ENCODE measurements at places on chromosomes 7 and 10.

DNA sequence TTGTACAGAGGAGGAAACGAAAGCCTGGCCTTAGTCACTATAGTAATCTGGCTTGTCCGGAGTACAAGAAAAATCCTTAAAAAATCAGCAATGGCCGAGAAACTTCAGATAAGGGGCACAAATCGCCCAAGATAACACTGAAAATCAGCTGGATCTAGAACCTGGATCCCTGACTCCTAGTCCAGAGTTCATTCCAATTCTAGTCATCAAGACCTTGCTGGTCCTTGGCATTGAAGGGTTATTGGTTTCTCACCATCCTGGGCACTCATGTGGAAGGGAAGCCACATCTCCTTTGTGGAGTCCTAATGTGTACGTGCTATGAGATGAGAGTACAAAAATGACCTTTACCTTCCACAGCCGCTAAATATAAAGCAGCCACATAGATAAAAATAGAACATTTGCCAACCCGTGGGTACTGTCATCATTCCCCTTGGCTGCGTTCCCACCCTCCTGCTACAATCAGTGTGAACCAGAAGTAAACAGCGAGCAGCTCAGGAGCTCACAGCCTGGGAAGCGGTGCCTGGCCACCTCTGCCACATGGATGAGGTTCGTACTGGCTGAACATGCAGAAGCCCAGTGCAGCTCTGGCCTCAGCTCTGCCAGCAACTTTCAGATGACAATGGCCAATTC is 116.0 kb upstream of the PDLIM1 start:
- peak; percentile 91 for DNase-seq

DNA sequence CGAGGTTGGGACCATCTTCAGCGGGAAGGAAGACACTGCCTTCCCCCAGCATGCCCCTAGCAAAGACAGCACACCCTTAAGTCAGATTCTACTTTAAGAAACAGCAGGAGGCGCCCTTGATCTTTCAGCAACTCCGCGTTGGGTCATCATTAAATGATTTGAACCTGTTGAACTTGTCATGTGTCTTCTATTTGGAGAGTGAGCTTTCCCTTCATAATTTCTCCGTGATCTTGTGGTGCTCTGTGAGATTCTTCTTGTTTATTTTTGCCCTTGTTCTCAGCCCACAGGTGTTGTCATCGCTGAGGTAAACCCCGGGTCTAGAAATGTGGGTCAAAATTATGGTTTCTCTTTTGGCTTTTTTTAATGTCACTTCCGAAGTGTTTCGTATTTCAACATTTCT is 49.5 kb upstream of the PITRM1 start:
- DNase-seq = no peak

DNA sequence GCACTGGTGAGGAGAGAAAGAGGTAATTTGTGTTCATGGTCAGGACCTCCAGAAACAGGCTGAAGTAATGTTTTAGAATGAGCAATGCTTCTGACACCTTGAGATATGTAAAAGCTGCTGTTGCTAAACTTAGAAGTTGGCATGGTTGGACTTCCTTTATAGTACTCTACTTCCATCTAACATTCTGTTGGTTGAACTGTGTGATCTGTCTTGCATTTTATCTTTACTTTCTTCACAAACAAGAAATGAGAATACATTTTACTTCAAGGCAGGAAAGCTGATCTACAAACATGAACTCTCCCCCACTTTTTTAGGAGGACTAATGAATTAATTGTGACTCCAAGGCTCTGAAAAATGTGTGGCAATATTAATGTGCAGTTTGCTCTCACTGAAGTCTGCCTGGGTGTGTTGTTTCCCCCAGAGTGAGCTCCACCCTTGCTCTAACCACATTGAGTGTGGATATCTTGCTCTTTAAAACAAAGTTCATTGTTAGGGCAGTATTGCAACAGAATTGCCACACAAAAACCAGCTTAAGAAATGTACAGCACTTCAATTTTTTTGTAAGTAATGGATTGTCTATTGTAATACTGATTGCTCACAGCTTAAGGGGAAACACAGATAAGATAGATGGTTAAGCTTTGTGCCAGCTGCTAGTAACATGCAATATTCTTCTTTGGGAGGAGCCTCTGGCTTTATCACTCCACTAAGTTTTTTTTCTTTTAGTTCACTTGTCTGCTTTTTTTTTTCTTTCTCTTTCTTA is 69.0 kb downstream of the ADD3 start:
- DNase-seq = no peak

- no peak for DNase-seq
Measured at GRCh38 chr10:37125921-37126320, 523 bp downstream of the ANKRD30A start.

GRCh38 chr7:41147606-41148485 is 555.0 kb downstream of the INHBA start:
- no peak for DNase-seq

DNA sequence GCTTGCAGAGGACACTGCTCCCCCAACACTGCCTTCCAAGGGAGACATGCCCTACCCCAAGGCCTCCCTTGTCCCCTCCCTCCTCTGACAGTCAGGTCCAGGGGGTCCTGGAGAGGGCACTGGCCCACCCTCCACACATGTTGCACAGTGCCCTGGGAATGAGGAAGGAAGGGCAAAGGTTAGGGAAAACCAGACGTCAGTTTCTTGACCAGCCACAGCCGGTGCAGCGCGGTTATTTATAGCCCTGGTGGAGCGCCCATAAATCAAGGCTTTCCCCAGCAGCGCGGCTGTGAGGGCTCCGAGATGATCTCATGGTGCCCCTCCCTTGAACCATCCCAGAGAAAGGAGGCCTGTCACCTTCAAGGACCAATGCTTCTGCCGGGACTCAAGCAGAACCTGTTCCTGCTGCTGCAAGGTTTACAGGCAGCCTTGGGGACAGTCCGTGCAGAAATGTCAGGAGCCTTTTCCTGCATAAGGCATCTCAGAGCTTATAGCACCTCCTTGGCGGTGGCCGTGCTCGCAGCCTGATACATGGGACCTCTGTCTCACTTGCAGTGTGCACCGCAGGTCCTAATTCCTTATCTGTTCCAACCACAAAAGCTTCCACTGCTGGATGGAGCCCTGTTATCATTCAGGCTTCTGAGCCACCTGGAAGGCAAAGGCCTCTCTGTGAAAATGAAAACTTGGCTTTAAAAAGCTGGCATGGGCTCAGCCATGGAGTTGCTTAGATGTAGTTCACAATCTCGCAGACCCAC is 127.3 kb downstream of the LHPP start:
- DNase-seq = no peak

GRCh38 chr10:33211106-33211878 is 123.2 kb downstream of the NRP1 start:
- no peak for DNase-seq

DNA sequence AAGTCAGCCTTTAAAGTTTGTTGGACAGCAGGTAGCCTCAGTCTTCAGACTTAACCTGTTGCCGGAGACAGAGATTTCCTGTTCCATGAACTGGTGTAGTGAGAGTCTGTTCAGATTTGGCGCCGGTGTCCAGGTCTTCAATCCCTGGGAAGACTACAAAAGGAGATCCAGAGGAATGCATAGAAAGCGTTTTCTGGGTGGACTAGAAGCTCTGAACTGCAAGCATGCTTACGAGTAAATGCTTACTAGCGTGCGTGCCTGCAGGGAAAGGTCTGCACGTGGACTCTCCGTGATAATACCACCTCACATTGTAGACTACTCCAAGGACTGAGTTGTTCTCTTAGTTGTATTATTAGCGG is 878 bp downstream of the GLRX3 start:
- no peak for DNase-seq

- no peak for DNase-seq
Measured at GRCh38 chr7:46214526-46214925, 293.5 kb upstream of the IGFBP3 start.

- no peak for DNase-seq
Measured at GRCh38 chr7:87774690-87775089, 101.5 kb downstream of the SLC25A40 start.

- DNase-seq = no peak
Measured at GRCh38 chr7:137287651-137288258, 55.8 kb downstream of the PTN start.

- DNase-seq = peak; percentile 46
Measured at GRCh38 chr10:6058682-6059475, 3.3 kb downstream of the IL2RA start.

DNA sequence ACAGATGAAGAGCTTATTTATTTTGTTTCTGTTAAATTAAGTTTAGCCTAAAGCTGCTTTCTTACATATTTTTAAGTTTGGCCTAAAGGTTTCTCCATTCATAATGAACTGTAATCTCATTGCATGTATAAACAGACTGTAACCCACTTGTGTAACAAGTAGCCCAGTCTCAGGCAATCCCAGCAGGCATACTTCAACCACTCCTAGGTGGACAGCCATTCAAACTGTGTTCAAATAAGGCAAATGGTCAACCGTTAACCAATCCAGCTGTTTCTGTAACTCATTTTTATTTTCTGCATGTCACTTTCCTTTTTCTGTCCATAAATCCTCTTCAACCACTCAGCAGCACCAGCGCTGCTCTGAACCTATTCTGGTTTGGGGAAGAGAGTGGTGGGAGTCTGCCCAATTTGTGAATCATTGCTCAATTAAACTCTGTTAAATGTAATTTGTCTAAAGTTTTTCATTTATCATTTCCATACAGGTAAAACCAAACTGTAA is 35.9 kb downstream of the PHYHIPL start:
- no peak for DNase-seq

DNA sequence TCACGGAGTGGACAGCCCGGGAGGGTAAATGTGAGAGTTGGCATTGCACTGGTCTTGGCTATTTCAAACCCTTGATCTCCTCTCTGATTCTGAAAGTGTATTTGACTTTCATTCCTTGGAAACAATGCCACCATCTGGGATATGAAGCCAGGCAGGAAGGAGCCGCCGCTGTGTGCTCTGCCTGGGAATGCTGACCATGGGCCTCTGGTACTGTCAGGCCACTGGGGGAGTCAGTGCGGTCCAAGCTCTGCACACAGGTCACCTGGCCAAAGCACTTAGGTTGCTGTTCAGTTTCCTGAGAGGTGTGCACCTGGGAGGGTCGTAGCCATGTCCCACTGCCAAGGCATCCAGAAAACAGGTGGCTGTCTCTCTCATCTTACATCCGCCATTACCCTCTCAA is 68.5 kb upstream of the SHH start:
- peak; percentile 7 for DNase-seq

DNA sequence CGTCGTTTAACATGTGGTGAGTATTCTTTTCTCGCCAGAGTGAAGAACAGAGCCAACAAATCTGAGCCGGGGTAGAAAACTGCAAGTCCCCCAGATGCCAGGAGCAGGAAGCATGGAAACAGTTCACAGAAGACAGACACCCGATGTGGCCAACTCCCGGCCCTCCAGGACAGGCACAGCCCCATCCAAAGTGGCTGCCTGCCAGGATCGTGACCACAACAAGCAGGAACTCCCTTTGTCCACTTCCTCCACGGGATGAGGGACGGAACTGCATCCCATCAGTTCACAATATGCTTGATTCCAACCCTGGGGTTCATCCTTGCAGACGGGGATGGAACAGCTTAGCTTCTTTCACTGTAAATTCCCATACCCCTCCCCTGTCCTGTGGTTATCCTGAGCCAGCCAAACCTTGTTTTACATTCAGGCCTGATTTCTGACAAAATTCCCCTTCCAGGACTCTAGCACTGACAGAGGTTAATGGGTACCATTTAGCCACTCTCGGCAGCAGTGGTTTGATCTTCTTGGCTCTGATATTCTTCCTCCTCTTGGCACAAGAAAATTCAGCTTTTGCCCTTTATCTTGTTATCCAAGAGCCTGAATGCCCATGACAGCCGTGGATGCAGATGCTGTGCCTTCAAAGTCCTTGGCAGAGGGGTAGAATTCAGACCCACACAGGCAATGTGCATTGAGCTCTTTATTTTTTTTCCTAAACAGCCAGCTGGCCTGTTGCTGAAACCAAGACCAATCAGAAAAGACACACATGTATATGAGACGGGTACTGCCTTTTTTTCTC is 105.5 kb upstream of the FAM204A start:
- DNase-seq = no peak

DNA sequence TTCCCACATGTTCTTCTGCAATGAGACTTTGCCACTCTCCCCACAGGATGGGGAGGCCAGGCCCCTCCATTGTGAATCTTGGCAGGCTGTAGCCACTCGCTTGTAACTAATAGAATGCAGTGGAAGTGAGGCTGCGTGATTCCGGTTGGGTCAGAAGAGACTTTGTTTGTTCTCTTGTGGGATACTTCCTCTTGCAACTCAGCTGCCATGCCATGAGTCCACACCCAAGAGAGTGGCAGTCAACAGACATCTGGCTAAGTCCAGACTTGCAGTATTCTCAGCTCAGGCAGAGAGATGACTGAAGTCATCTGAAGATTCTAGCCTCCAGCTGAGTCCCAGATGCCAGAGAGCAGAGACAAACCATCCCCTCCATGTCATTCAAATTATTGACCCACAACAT is 153.4 kb upstream of the GDF10 start:
- DNase-seq = no peak

GRCh38 chr7:78329001-78329655 is 530.6 kb downstream of the PHTF2 start:
- DNase-seq = no peak

DNA sequence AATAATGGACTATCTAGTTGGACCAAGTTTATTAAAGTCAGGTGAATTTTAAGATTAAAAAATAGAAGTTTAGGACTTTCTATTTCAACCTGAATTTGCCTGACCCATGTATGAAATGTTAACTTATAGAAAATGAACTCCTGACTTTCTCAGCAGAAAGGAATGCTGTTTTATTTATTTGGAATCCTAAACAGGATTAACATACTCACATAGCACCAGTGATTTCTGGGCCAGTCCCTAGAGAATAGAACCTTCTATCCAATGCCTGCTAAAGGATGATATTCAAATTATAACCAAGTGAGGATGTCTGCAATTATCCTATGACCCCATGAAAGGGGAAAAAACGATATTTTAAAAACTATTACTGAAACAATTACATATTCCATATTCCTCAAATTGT is 148.8 kb downstream of the CHRM2 start:
- DNase-seq = no peak

DNA sequence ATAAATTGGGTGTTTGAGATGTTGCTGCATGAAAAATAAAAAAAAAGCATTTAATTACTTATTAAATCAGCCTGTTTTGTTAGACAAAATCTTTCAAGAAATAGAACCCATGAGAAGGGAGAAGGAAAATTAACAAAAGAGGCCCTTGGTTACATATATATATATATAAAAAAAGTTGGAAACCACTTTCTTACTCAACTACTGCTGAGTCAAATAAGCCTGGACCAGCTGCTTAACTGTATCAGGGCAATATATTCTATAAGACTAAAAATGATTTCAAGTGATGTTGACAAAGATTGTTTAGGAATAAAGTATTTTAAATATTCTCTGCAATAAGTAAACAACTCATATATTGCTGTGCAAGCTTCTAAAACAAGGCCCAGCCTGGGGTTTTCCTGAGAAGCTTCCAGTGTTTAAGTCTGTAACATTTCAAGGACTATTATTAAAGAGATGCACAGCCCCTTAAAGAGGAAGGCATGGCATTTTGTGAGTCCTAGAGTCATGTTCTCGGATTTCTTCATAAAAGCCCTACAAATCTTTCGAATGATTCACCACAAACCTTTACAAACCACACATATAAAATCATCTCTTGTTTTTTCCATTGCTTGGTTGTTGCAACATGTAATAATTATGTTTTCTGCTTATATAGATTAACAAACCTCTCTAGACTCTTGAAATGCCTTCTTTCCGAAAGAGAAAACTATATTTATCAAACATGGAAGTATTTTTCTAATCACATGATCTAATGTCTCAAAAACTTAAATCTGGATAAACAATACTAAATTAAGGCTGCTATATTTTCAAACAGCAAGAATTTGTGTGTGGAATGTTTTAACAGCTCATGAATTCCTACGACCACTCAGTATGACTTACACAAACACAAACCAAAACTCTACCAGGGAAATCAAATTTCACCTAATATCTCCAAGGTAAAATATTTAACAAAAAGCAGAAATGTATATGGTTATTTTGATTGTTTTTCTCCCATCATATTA is 14.3 kb downstream of the JAZF1 start:
- DNase-seq = no peak

Data from cardiac septum (tissue), 1 donor.